ENCODE measurements at places on chromosomes 4 and X. TPM values are rescaled to one million over a fixed set of nuclear protein-coding genes. Genes with fewer than 3 reads are reported as not detected.

- DNase-seq: no peak
Observed at GRCh38 chr4:183320211-183321059, at the start of gene CLDN22. Gene CLDN22, minus strand, starts transcription at chr4:183320276. Its CDS starts 58 bp downstream, at chr4:183320218.

GRCh38 chr4:169102026-169102425, 92.0 kb upstream of the CBR4 start:
- no peak for DNase-seq

DNA sequence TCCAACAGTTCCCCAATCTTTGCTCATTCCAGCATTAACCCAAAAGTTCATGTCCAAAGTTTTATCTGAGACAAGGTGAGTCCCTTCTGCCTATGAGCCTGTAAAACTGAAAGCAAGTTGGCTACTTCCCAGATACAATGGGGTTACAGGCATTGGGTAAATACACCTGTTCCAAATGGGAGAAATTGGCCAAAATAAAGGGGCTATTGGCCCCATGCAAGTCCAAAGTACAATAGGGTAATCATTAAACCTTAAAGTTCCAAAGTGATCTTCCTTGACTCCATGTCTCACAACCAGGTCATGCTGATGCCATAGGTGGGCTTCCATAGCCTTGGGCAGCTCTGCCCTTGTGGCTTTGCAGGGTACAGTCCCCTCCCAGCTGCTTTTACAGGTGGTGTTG, 511.7 kb upstream of the KLHL4 start:
- no peak for DNase-seq

GRCh38 chrX:4570151-4570550, 856.7 kb upstream of the PRKX start:
- DNase-seq: no peak

DNA sequence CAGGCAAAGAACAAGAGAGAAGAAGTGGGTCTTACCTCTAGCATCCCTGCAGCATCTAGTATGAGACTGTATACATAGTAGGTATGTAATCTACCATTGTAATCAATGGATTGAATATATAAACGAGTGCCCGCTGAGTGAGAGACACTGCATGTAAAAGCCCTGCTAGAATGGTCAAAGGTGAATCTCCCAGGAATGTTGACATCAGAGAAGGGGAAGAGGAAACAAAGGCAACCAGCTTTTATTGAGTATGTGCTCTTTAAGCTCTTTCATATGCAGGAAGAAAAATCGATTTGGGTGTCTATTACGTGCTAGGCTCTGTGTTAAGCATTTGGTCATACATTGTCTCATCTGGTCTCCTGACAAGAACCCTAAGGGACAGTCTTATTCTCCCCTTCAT, 91.9 kb upstream of the KLHL13 start:
- DNase-seq: no peak

DNA sequence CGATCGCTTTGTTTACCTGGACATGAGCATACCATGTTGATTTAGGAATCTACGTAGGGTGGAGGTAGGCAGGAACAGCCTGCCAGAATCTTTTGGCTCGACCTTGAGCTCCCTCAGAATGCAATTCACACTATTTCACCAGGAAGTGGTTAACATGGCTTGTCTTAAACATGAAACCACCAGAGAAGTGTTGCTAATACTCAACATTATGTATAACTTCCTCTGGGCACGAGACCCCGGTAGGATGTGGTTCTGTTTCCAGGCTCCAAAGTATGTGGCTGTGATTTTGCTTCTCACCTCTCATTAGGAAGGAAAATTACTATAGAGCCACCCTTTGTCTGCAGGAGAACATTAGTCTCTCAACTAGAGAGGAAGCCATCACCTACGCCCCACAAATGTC, 59.0 kb upstream of the VCX3B start:
- no peak for DNase-seq

- DNase-seq: no peak
Observed at GRCh38 chr4:132839070-132839469, 310.0 kb upstream of the PCDH10 start.

GRCh38 chrX:63785708-63786040, 660 bp upstream of the ARHGEF9 start:
- DNase-seq: no peak

DNA sequence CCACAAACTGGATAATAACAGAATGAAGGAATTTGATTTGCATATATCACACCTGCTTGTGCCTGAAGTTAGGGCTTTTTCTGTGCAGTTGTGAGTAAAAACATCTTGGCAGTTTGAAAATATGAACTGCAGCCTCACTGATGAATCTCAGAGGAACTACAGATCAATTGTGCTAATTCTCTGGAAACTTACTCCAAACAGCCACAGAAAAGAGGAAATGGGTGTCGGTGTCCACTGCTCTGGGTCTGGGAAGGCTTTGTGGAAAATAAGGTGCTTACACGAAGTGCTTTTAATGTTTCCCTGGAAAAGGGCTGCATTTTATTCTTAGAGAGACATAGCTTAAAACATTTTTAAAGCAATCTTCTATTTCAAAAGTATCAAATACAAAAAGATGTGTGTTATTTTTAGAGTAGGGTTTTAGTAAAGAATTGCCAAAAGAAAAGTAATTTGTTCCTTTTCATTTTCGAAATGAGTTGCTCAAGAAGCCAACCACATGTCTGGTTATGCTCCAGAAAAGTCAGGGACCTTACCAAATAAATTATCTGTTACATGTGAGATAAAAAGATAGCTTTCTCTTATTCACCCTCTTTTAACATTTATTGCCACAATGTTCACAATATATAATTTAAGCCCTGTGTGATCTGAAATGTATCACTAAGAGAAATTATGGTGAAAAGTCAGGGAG, 240.1 kb downstream of the FRAS1 start:
- DNase-seq: no peak

GRCh38 chr4:52192721-52193135, 141.6 kb downstream of the SPATA18 start:
- no peak for DNase-seq

- DNase-seq: peak; percentile 21
Observed at GRCh38 chr4:139567159-139567870, 11.3 kb upstream of the SETD7 start.

GRCh38 chr4:16007471-16008095, 44.6 kb upstream of the FGFBP2 start:
- DNase-seq: no peak

DNA sequence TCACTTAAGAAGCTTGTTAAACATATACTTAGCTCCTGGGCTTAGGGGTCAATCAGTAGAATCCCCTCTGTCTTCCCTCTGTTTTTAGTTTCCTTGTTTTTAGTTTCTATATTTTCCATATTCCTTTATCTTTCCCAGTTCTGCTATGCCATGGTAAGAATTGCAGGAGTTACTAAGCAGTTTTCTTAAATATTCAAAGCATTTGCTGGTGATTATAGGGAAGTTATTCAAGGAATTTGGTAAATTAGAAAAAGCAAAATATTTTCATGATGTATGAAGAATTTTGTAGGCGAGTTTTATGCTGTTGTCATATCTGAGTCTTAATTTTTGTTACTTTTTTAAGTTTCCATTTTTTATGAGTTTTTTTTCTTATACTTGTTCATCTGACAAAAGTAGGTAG, 91.6 kb upstream of the NUDT6 start:
- DNase-seq: no peak

GRCh38 chr4:101967697-101968346, 177.3 kb downstream of the BANK1 start:
- DNase-seq: no peak

DNA sequence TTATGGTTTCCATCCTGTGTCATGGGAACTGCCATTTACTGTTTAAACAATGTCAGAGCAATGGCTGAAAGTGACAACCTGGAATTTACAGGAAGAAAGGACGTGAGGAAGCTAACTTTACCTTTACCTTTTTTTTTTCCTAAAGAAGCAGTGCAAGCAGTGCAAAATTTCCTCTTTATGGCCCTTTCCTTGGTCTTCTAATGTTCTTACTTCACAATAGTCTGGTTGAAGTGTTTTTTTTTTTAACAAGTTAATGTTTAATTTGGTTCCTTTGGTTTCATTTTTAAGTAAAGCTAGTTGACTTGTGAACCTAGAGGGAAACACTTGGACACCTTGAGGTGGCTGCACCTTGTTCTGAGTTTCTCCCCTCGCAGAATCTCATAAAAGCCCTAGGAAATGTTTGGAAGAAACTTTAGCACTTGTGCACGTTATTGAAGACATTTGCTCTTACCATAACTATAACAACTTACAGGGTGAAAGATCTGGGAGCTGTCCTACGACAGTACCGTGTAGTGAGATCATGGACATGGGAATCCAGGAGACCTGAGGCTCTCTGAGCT, 1.8 kb downstream of the SGMS2 start:
- no peak for DNase-seq

DNA sequence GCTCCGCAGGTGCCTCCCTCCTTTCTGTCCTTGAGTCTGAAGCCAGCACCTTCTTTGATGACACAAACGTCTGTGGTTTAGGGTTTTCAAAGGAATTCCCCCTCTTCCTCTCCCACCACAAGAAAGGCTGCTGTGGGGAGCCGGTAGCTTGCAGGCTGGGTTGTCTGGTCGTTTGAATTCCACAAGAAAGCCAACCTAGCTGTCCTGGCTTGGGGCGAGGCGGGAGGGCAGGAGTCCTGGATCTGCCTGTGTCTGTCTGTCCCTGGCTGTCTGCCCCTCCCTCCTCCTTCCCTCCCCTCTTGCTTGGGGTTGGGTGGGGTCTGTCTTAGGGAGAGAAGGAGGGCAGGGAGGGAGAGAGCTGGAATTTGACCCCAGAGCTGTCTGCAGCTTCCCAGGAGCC, 56.3 kb downstream of the SHROOM2 start:
- no peak for DNase-seq

- DNase-seq: no peak
Observed at GRCh38 chr4:184769141-184769765, 35.4 kb upstream of the CENPU start.

DNA sequence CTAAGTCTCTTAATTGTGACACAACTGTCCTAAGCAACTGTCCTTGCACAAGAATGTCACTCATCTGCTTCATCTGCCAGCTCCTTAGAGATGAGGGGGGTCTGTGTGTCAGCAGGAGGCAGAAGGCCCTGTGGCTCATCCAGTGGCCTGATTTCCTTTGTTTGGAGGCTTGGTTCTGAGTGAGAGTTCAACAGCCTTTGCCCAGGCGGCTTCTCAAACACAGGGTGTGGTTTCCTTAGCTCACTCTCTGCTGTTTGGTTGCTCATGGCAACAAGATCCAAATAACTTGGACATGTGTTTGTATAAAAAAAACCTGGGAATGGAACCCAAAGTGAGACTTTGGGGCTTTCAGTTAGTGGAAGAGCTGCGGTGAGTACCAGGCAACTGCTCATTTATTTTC, 46.6 kb downstream of the MAP7D3 start:
- peak; percentile 63 for DNase-seq

GRCh38 chrX:13901354-13901753, 84.5 kb upstream of the GPM6B start:
- no peak for DNase-seq

GRCh38 chr4:9781343-9782135, at the start of gene DRD5:
Gene DRD5, plus strand, starts transcription at chr4:9781634. Its CDS starts 396 bp downstream, at chr4:9782030.
- no peak for DNase-seq

- DNase-seq: no peak
Observed at GRCh38 chr4:160414496-160414895, 1311.6 kb downstream of the RAPGEF2 start.

DNA sequence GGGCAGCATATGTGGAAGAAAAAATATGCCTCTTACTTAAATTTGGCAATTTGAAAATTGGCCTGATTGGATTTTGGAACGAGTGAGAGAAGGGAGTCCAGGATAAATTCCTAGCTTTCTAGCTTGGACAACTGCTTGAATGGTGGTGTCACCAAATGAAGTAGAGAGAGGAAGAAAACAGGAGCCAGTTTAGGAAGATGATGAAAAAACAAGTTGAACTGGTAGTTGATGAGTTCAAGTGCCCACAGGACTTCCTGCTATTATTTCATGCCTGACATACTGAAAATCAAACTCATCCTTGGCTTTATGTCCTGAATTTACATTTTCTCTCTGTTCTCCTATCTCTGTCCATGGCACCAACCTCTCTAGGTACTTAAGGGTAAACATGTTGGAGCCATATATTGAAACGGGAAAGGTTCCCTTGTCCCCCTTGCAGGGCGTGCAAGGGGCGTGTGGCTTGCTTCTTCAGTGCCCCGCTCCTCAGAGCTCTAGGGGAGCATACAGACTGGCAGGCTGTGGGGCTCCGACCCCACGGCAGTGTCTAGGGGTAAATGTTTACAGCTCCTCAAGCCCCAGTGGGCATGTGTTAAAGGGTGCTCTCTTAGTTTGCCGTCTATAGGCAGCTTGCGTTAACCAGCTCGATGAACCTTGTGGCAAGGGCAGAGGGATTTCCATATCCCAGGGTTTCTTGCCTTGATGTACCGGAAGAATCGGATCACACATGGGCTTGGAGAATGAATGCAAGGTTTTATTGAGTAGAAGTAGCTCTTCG, 250.7 kb upstream of the PGRMC2 start:
- no peak for DNase-seq

DNA sequence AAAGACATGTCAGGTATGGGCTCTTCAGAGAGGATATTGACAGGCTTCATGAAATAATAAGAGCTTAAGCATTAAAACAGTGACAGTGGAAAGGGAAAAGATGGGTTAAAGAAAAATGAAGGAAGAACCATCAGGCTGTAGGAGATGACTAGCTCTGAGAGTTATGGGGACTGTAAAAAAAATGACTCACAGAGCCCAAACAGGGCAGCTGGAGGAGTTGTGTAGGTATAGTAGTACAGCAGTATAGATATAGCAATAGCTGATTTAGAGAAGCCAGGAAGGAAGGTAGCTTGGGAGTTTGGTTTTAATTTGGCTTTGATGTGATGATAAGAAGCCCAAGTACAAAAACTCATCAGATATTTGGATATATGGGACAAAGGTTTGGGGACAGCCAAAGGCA, 66.6 kb downstream of the FREM3 start:
- no peak for DNase-seq

- DNase-seq: no peak
Observed at GRCh38 chrX:15233416-15234015, 36.4 kb downstream of the ASB9 start.

- no peak for DNase-seq
Observed at GRCh38 chr4:84579403-84579776, 3.5 kb upstream of the CDS1 start.

- no peak for DNase-seq
Observed at GRCh38 chrX:39337451-39337850, 536.2 kb downstream of the MID1IP1 start.

GRCh38 chr4:88870428-88870827, 172.8 kb upstream of the NAP1L5 start:
- DNase-seq: no peak

GRCh38 chrX:56793112-56793430, 64.0 kb downstream of the NBDY start:
- no peak for DNase-seq

Gene STPG2
- 0.54 TPM for total RNA-seq

Gene VEGFC
- total RNA-seq: not detected

Gene MAMLD1
- total RNA-seq: under 0.01 TPM

Gene C4orf50
- under 0.01 TPM for total RNA-seq

Gene RNF150
- 4.0 TPM for total RNA-seq

Gene PRKG2
- 21.0 TPM for total RNA-seq

Gene ZNF157
- 0.54 TPM for total RNA-seq

Gene MBNL3
- 31.8 TPM for total RNA-seq

Gene SLC10A6
- under 0.01 TPM for total RNA-seq

Gene HERC5
- total RNA-seq: 6.5 TPM

Gene FGF13
- total RNA-seq: under 0.01 TPM

Gene RXFP1
- 0.27 TPM for total RNA-seq

Gene IL21
- total RNA-seq: not detected

Gene FAM47A
- not detected for total RNA-seq

Gene EXOC1L
- not detected for total RNA-seq

Gene NPNT
- not detected for total RNA-seq
